ENCODE measurements at places on chromosomes 4 and X.

DNA sequence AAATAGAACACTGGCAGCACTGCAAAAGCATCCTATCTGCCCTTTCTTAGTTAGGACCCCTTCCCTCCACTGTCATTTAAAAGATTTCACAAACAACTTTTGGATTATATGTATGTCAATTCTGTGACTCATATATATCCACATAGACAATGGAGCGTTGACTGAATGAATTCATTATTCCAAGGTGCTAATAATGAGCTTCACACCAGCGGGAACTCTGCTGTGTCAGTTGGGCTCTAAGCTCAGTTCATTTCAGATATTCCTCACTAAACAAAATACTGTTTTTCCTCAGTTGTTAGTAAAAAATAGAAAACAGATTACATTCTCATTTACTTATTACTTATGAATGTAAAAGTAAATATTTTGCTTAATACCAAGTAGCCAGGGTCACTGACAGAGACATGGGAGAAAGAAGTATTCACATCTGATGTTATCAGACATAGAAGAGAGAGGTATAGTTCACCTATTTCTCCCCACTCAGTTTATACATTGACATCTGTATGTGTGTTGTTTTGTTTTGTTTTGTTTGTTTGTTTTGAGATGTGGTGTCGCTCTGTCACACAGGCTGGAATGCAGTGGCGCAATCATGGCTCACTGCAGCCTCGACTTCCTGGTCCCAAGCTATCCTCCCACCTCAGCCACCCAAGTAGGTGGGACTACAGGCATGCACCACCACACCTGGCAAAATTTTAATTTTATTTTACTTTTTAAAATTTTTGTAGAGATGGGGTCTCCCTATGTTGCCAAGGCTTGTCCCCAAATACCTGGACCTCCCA lies 10.9 kb downstream of the NFKB1 start:
- no peak for DNase-seq

DNA sequence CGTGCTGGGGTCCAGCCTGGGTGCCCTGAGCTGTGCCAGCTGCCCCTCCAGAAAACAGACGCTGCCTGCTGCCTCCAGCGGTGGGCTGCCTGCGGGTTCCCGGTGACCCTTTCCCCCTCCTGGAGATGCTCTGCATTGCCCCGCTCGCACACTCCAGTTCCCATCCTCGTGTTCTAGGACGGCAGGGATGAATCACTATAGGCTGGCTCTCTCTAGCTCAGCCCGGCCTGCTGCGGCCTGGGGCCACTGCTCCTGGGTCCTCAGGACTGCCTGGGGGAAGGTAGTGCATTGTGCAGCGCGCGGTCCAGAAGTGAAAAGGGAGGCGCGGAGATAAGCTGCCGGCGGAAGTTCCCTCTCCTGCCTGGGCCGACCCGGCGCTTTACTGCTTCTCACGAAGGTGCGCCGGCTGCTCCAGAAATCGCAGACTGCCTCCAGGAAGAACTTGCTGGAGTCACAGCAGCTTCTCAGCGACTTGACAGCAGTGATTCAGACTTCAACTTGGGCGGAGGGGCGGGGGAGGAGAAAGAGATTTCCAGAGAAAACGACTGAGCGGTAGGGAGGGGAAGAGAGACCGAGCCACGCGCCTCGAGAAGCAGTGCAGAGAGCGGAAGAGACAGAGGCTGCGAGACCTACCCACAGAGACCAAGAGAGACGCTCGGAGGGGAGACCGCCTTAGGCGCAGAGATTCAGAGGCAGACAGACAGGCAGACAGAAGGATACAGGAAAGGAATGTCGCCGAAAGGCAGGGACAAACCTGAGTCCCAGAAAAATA lies 6.7 kb upstream of the MSX1 start:
- no peak for DNase-seq

- DNase-seq = no peak
These were observed 6.2 kb downstream of the PLAC8 start for GRCh38 chr4:83108101-83108861.

GRCh38 chr4:113169368-113169767 lies 119.9 kb downstream of the ANK2 start:
- DNase-seq = no peak

DNA sequence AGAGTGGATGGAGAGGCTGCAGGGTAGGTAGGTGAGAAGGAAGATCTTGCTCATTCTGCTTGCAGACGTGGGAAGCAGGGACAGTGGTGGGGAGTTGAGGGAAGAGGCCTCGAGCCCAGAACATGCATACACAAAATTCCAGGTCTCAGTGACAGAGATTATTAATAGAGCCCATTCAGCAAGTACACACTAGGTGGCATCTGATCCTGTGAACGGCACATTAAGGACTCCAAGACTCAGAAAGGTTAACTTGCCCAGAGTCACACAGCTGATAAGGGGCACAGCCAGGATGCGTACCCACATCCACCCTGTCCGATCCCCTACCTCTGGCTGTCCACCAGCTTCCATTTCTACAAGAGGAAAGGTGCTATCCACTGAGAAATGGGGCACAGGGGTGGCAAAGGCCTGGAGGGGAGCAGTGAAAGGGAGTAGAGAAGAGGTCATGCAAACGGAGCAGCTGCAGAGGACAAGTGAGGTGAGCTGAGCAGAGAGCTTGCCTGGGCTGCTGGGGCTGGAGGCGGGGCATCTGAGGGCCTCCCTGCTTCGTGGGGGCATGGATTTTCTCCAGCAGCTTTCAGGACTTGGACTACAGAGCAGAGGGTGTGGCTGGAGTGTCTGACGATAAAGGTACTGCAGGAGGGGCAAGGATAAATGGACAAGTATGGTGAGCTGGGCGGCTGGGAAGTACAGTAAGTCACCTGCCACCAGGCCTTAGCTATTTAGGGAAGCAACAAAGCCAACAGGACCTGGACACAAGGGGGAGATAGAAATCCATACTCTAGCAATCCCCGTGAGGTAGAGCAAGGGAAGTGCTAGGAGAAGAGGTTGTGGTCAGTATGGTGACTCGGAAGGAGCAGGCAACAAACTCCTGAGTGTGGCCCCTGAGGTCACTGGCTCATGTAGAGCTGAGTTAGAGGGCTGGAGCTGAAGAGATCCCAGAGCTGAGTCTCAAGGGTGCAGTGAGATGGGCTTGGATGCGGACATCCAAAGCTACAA lies 11.2 kb downstream of the IDS start:
- no peak for DNase-seq

DNA sequence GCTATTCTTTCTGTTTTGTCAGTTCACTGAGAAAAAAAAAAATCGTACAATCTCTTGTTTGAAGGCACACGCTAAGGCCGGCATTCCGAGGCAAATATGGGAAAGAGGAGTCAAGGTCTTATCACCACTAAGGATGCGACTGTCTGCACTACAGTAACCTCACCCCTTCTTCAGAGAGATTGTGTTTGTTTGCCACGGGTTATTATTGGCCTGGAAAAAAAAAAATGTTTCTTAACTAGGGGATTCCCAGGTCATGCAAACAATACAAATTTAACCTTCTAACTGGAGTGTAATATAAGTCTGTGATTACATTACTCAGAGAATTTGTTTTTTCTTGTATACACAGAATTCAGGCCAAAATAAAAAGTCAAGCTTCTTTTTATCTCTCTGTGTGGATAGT lies 168.3 kb downstream of the TMA16 start:
- DNase-seq = no peak

DNA sequence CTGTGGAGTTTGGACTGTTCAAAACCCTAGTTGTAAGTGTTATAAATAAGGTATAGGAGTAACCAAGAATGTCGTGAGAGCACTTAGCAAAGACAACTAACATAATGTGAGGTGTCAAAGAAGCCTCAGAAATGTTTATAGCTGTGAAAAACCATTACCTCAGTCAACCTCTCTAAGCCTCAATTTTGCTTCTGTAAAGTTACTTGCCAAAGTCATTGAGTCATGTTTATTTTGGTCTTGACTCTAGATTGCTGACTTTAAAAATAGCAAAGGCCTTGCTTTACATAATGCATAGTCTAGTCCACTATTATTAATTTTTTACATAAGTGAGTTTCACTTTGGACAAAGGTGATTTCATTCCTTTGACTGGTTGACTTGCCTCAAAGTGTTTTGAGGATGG lies 257.6 kb upstream of the CXXC4 start:
- no peak for DNase-seq

- no peak for DNase-seq
These were observed 155.4 kb downstream of the AFAP1 start for GRCh38 chr4:7784131-7784870.

DNA sequence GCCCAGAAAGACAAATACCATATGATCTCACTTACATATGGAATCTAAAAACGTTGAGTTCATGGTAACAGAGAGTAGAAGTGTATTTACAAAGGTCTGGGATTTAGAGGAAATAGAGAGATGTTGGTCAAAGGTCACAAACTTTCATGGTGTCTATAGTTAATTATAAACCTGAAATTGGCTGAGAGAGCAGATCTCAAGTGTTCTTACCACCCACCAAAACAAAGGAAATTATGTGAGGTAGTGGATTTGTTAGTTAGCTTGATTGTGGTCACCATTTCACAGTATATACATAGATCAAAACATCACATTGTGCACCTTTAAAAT lies 186.8 kb downstream of the NWD2 start:
- no peak for DNase-seq

- DNase-seq = no peak
These were observed 59.9 kb downstream of the KIT start for GRCh38 chr4:54717694-54718093.

- DNase-seq = no peak
These were observed 533 bp upstream of the SYAP1 start for GRCh38 chrX:16718824-16719333.

DNA sequence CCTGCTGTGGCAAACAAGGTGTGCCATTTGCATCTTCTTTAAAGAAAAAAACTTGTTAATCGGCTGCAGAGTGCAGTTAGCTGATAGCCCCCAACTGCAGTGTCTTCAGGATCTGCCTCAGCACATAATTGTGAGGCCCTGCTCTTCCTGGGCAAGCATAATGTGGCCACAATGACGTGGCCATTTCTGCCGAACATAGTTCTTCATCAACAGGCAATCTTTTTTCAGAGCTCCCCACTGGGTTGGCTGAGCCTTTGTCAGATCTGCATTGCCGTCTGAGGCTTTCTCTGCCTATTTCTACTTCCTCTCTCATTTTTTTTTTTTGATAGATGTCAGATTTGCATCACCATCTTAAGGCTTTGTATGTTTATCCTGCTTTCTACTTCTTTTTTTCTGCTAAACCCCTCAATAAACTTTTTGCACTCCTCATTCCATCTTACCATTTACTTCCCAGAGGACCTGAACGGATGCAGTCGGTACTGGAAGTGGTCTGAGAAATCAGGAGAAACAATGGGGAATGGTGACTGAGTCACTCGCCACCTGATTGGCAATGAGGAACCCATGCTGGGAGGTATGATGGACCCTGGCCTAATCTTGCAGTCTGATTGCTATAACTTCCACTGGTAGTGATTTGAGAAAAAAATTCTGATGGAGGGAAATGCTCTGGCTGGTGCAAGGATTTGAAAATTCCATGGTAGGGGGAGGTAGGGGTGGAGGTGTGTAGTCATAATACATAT lies 21.2 kb upstream of the TAB3 start:
- DNase-seq = no peak

DNA sequence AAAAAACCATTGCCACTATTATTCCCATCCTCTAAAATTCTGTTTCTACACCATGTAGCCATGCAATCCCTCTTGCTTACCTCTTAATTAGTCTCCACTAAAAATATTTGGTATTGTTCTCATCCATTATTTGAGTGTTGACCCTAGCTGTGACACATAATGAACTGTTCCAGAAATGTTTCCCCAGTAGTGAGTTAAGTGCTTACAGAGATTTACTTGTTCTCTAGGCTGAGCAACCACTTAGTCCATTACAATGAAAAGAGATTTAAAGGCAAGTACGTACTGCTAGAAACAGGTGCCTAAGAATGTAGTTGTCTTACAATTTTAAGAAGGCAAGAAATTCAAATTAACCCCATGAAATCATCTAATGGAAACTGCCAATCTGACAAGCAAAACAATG lies 112.7 kb upstream of the PTPN13 start:
- DNase-seq = no peak

- no peak for DNase-seq
These were observed 159.9 kb upstream of the DIPK2B start for GRCh38 chrX:45360571-45360970.

- DNase-seq = no peak
These were observed 46.5 kb upstream of the RELL1 start for GRCh38 chr4:37732526-37733186.

GRCh38 chr4:111268769-111269414 lies 646.0 kb upstream of the PITX2 start:
- DNase-seq = no peak

DNA sequence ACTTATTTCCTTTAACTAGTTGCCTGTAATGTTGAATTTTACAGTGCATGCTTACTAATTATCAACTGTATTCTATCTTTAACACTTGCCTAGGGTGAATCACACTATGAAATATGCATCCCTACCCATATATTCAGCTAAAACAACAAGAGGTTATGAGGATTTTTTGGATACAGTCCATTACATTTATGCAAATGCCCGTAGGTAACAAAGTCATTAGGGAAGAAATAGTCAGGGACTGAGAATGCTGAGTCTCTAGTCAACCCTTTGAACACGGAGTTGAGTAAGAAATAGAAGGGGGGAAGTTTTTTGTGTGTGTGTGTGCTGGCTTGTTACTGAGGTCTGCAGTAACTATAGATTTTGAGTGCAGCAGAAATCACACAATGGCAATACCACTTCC lies 26.1 kb upstream of the CBLL2 start:
- DNase-seq = no peak

DNA sequence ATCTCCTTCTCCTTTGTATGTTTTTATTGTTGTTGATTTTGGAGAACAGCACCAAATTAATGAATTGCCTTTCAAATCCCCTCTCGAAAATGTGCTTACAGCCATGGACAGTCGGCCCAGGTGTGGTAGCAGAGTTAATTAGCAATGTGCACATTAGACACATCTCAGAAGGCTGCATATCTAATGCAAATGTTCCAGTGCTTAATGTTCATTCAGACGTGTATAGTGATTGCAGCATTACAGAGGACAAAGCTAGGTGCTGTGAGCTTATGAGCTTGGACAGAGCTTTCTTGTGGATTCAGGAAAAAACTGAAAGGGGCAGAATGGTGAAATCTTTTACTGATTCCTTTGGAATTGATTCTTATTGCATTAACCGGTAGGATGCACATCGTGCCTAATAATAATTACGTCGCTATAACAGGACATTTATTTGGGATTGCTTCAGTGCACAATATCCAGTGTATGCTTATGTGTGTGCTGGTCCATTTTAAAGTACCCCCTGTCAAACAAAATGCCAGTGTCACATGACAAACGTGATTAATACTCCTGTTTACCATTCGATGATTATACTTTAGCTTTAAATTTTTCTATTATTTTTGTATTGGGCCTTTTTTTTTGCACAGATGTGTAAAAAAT lies 552.9 kb upstream of the EPHA5 start:
- no peak for DNase-seq

DNA sequence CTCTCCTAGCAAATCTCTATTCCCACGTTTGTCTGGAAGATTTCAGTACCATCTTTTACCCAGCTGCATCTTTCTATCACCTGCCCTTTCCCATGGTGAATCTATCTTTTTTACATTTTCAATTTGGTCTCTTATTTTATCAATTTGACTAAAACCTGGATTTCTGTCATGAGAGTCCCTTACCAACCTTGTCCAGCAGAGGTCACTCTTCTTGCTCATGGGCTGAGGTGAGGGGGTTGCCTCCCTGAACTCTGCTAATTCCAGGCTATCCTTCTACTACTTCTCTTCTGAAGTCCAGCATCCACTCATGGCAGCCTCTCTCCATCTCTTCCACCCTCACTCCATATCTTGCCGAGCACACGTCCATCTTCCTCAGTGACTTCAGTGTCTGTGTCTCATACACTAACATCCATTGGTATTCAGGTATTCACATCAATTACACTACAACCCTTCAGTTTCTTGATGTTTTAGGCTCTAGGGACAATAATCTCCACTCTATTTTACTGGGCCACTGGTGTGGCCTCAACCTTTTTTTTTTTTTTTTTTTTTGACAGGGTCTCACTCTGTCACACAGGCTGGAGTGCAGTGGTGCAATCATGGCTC lies 17.8 kb upstream of the ZNF827 start:
- no peak for DNase-seq

Measured in thymus (tissue), 14 donors.